ENCODE measurements at places on chromosomes 12 and 14.

DNA sequence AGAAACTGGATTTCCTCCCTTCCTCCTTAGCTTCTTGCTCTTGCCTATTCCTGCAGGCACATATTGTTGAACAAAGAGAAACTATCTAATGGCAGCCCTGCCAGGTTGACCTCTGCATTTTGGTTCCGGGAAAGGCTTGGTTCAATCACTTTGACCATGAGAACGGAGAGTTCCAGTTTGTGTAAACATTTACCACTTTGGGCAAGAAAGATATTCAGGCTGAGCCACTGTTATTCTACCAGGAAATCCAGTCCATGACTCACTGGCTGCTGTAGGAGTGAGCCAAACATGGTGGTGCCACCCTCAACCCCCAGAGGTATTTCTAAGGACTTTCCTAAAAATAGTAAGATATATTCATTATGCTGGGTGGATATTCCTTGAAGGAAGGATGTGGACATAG lies 242.2 kb upstream of the OR4E1 start:
- DNase-seq: no peak

GRCh38 chr14:34835312-34835711 lies 39.8 kb downstream of the BAZ1A start:
- no peak for DNase-seq

- DNase-seq: peak; percentile 35
Measured at GRCh38 chr12:30753233-30753632, 1.5 kb downstream of the CAPRIN2 start.

GRCh38 chr12:673849-674248 lies 10.6 kb upstream of the NINJ2 start:
- no peak for DNase-seq

- DNase-seq: no peak
Measured at GRCh38 chr12:53725824-53726223, 1.4 kb downstream of the CALCOCO1 start.

DNA sequence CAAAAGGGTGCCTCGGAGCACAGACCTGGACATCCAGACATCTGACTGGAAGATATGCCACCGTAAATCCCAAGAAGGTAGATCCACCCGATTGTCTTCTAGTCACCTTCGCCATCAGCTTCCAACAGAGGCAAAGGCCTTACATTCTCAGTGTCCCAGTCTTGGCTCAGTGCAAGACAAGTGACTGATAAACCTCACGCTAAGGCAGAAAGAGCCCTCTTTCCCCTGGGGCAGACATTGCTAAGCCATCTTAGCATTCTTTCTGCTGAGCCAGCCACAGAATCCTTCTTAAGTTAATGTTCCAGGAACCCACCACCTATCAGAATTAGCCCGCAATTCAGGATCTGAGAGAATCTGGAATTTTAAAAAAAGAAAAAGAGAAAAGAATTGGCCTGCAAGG lies 4.3 kb upstream of the PLEKHG6 start:
- no peak for DNase-seq

GRCh38 chr14:22945642-22946041 lies 11.2 kb downstream of the HAUS4 start:
- DNase-seq: no peak

DNA sequence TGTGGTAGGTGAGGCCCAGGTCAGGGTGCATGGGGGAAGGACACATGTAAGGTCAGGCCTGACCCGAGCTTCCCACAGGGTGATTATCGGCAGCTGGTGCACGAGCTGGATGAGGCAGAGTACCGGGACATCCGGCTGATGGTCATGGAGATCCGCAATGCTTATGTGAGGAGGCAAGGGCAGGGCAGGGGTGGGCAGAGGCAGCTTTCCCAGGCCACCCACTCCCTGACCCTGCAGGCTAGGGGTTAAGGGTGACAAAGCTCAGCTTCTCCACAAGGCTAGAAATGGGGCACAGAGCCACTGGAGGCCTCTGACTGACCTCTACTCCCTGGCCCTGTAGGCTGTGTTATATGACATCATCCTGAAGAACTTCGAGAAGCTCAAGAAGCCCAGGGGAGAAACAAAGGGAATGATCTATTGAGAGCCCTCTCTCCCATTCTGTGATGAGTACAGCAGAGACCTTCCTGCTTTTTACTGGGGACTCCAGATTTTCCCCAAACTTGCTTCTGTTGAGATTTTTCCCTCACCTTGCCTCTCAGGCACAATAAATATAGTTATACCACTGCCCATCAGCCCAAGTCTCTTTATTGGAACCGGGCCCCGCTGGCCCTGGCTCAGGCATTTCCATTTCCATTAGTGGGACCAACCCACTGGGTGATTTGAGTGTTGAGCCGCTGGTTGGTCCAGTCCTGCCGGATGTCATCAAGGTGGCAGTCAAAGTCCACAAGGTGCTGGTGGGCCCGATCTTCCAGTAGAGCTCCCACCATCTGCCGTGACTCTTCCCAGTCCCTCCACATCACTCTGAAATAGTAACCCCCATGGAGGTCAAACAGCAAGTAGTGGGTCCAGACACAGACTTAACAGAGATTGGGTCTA lies 2.6 kb downstream of the PSME1 start:
- no peak for DNase-seq

GRCh38 chr12:56941299-56942017 lies 7.2 kb upstream of the SDR9C7 start:
- DNase-seq: no peak

- no peak for DNase-seq
Measured at GRCh38 chr14:34766606-34767005, 52.2 kb upstream of the CFL2 start.

DNA sequence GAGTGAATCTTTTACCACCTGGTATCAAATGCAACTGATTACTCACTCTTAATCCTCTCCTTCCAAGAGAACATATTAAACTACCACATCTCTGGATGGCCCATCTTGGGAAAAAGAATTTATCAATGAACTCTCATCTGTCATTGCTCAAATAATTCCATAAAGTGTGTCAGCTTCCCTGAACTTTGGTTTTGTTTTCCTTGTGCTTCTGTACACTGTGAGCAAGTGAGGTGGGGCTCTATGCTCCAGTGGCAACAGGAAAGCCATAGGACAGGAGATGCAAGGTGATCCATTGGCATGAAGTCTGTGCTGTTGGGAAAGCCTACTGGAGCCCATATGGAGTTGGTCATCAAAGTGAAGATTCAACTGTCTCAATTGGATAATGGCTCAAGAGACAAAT lies 17.4 kb downstream of the OTOGL start:
- DNase-seq: no peak

DNA sequence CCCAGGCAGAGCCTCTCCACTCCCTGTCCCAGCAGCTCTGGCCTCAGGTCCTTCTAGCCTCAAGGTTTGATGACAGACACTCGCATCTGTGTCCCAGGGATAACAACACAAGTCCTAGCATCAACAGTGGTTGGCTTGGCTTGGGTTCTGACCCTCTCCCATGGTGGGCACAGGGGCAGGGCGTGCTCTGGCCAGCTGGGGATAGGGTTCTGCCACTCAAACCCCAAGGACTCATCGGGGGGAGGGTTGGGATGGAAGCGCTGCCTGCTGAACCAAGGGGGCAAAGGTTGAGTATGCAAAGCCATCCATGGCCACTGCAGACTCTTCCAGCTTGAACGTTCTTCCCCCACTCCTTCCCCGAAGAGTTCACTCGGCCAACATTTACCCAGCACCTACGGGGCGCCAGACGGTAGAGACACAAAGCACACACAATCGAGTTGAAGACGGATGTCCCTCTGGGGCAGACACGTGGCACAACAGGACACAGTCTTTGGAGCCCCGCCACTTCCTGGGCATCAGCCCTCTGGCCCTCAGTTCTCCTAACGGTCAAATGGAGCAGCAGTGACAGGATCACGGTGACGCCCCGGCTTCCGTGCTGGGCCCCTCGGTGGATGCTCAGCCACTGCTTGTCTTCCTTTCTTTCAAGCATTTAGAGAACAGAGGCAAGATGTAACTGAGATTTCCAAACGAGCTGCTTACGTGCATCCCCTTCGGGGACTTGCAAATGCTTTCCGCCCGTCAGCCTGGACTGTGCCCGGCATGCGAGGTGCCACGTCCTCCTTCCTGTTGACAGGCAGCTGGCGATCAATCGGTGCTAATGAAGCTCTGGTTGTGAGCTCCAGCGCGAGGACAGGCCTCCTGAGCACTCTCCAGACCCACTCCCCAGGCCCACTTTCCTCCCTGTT lies 42.6 kb downstream of the DLK1 start:
- DNase-seq: no peak

DNA sequence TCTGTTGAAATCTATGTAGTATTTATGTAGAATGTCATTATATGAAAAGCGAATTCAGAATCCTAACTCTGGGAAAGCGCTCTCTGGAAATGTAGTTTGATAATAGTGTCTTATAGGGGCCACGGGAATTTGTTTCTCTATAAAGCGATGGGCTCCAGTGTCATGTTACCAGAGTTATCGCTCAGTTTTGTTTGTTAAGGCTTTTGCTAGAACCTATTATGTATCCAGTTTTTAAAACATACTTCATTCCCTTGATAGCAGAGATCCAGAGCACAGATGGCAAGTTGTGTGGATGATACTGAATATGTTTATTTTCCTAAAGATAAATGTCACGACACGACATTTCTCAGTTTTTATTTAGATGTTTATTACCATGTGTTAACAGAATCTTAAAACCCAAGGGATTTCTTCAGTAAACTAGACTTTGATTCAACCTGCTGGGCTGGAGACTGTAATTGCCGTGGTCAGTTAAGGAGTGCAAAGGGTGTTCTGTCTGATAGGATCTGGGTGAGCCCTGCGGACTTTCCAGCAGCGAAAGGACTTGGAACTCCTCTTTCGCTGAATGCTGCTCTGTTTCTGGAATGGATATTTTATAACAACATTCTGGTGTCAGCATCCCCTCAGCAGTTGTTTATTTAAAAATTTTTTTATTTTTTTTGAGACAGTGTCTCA lies 1.7 kb upstream of the DNAH10 start:
- DNase-seq: no peak

- DNase-seq: no peak
Measured at GRCh38 chr14:87055007-87055406, 938.0 kb downstream of the GALC start.

DNA sequence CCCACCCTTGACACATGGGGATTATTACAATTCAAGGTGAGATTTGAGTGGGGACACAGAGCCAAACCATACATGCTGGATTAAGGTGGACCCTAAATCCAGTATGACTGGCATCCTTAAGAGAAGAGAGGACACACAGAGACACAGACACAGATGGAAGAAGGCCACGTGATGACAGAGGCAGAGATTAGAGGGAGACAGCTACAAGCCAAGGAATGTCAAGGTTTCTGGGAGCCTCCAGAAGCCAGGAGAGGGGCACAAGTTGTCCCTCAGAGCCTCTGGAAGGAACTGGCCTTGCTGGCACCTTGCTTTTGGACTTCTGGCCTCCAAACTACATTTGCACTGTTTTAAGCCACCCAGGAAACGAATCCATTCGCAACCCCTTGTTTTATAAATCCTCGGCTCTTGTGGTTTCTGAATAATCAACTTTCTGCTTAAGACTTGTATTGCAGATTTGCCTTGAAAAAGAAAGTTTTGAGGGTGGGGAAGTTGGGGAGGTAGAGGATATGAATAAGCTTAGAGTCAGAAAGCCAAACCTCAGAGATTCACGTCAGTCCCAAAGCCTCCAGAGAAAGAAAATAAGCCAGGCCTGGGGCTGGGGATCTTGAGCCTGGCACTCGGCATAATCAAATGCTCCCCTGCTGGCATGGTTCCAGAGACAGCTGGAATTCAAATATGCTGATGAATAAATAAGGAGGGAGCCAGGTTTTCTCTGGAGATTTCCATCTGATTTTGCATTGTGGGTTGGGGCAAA lies 224.2 kb upstream of the PWP1 start:
- no peak for DNase-seq

DNA sequence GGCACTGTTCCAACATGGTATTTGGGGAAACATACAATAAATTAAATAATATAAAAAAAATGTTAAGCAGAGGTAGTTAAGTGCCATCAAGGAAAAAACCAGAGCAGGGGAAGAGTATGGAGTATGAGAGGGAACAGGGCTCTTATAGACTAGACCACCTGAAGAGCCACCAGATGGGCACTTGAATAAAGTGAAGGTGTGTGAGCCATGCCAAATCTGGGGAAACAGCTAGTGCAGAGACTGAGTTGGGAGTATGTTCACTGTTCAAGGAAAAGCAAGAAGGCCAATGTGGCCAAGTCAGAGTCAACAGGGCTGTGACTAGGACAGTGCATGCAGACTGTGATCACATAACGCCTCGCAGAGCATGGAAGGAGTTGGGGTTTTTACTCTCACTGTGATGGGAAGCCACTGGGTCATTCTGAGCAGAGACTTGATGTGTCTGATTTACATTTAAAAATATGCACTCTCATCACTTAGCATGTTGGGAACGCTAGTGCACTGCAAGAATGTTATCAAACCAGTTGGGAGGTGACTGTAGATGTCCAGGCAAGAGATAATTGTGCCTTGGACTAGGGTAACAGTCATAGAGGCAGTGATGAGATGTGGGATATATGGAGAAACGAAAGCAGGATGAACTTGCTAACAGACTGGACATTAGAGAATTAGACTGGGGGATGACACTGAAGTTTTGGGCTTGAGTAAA lies 25.6 kb downstream of the NDUFA12 start:
- DNase-seq: no peak

- DNase-seq: no peak
Measured at GRCh38 chr12:94777936-94778335, 127.6 kb upstream of the TMCC3 start.

GRCh38 chr14:23126548-23127278 lies 7.7 kb upstream of the CEBPE start:
- DNase-seq: no peak

DNA sequence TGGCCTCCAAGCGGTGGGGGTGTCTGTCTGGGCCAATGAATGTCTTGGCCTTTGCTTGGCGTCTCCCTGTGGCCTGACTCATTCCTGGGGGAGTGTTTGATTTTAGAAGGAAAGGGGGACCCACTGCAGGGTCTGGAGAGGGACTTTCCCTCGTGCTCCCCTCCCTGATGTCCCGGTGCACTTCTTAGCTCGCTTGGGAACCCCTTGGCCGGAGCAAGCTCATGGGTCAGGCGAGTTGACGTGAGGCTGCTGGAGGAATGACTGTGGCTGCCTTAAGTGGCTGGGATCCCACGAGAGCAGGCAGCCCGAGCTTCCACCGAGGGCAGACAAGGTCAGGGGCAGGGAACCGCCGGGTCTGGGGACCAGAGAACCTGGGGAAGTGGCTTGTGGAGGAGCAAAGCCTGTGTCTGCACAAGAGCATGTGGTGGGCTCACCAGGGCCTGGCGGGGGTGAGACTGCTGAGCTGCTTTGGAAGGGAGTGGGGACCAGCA lies 218.4 kb upstream of the C14orf180 start:
- no peak for DNase-seq

GRCh38 chr12:70962226-70962794 lies 41.8 kb upstream of the PTPRR start:
- no peak for DNase-seq

GRCh38 chr12:121170611-121171260 lies 38.1 kb downstream of the P2RX7 start:
- DNase-seq: no peak

- DNase-seq: no peak
Measured at GRCh38 chr12:122130150-122130549, 43.9 kb downstream of the IL31 start.

- no peak for DNase-seq
Measured at GRCh38 chr14:65776193-65776852, 363.8 kb downstream of the FUT8 start.

DNA sequence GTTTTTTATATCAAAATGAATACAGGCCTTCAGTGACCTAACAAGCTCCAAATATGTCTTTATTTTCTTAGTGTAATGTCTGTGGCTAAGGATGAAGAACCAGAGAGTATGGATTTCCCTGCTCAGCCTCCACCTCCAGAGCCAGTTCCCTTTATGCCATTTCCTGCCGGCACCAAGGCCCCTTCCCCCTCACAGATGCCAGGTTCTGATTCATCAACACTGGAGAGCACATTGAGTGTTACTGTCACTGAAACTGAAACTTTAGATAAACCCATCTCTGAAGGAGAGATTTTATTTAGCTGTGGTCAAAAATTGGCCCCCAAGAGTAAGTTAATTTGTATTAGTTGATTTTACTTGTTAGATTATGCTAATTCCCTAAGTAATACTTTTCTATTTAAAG lies 61.0 kb downstream of the KIAA0586 start:
- DNase-seq: no peak
